NCI-H1092 (cell line): ENCODE measurements at places on chromosomes 6 and 20.

GRCh38 chr6:5287205-5287965, 26.1 kb downstream of the FARS2 start:
- DNase-seq, result no peak

GRCh38 chr6:15517600-15517999, 145.2 kb downstream of the DTNBP1 start:
- no peak for DNase-seq

DNA sequence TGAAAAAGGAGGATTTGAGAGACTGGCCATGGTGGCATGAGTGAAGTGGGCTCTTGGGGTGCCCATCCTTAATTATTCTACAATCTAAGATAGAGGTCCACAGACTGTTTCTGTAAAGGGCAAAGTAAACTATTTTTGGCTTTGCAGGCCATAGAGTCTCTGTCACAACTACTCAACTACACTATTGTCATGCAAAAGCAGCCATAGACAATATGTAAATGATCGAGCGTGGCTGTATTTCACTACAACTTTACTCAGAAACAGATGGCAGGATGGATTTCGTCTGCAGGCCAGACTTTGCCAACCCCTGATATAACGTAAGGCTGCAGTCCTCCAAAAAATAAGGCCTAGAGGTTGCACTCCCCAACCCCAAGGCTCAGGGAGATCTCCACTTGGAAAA, 58.2 kb upstream of the NAA20 start:
- no peak for DNase-seq

DNA sequence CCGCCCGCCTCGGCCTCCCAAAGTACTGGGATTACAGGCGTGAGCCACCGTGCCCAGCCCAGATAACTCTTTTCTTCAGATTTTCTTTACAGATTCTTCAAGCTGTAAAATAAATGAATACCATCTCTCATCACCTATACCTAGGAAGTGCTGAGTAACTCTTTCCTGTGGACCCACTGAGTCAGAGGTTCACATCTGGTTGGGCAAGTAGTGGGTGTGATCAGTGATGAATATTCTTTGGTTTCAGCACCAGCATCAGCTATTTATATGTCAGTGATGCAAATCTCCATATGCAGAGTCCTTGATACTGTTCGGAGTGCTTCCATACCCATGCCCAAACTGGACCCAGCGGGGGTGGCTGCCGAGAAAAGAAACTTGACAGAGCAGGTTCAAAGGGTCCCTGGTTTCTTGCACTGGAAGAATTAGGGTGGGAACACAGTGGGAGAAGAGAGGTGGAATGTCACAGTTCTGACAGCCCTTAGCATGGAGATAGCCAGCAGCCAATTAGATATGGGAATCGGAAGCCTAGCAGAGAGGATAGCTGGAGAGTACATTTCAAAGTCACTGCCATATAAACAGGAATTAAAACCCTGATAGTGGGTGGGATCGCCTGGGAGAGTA, 64.9 kb upstream of the DDR1 start:
- DNase-seq, result no peak

GRCh38 chr6:26158581-26159356, 71.5 kb downstream of the HFE start:
- no peak for DNase-seq

DNA sequence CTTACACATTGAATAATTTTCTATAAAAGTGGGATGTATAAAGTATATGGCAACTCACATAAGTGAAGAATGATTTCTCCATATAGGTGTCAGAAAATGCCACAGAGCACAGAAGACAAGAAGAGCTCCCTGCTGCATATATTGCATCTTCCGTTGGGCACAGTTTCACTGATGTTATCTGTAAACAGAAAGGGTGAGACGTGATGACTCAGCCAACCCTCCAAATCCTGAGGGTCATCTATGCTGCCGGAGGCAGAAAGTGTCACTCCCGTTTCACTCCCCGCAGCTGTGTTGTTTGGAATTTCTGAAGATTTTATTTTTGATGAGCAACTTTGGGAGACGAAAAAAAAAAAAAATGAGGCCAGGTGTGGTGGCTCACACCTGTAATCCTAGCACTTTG, 644.1 kb downstream of the C6orf118 start:
- no peak for DNase-seq

- DNase-seq, result no peak
Observed at GRCh38 chr6:85126485-85127167, 323.3 kb upstream of the NT5E start.

- peak; percentile 15 for DNase-seq
Observed at GRCh38 chr6:68559070-68559469, 76.0 kb upstream of the ADGRB3 start.

- DNase-seq, result no peak
Observed at GRCh38 chr20:4959592-4959991, 41.7 kb downstream of the SLC23A2 start.

- no peak for DNase-seq
Observed at GRCh38 chr20:20896606-20897005, 184.2 kb upstream of the RALGAPA2 start.

DNA sequence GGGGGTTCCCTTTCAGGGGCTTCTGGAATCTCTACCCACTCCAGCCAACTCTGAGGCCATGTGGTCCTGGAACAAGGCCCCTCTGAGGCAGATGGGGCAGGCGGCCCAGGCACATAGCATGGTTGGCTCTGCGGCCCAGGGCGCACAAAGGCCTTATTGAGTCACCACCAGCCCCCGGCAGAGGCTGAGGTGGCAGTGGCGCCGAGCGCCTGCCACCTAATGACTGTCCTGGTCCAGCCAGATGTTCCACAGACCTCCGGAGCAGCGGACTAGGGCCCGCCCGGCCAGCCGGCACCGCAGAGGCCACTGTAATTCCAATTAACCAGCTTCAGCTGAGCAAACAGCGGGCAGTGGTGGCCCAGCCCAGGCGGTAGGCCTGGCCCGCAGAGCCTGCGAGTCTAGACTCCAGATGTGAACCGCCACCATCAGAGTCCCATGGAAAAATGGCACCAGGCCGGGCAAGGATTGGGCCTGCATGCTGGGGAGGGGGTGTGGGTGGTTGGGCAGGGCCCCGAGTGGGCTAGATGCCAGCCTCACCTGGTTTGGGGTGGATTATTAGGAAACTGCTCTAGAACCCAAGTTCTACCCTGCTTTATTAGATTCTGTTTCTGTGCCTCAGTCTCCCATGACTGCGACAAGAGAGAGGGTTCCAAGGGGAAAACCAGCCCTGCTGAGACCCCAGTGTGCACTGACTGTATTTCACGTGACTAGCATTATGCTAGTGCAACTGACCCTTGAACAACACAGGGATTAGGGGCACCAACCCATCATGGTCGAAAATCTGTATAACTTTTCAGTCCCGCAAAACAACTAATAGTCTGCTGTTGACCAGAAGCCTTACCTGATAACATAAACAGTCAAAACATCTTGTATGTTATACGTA, 34.1 kb upstream of the ID1 start:
- no peak for DNase-seq

GRCh38 chr6:168700880-168701279, 259.9 kb downstream of the SMOC2 start:
- no peak for DNase-seq

GRCh38 chr6:16286151-16286522, 47.8 kb downstream of the GMPR start:
- no peak for DNase-seq

GRCh38 chr6:127762284-127762683, 138.6 kb downstream of the THEMIS start:
- no peak for DNase-seq

DNA sequence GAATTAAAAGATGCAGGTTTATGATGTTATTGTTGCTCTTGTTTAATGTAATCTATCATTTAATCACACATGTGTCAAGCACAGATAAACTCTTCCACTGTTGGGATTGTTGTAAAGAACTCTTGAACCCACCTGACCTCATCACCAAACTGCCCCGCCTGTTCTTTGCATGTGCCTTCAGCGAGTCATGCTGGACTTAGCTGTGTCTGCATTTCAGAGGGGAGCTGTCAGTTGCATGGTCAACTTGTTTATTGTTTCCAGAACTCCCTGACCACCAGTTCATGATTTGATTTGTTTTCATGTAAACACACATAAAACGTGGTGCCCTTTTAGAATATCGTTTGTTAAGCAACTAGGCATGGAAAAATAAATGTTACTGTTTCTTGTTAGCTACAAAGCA, 93.6 kb downstream of the KHDC1L start:
- DNase-seq, result no peak

DNA sequence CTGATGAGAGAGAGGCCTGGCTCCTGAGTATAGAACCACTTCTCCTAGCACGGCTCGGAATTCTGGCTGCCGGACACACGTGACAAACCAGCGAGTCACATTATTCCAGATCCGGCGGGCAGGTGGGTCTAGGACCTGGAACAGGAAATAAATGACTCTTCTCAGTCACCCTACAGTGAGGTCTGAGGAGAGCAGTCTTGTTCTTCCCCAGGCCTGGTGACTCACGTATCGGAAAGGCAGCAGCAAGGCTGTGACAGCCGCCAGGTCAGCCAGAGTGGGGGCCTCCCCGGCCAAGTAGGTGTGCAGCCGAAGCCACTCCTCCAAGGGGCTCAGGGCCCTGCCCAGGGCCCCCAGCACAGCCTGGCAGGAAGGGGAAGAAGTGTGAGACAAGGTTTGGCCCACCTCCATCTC, 2.8 kb downstream of the VARS1 start:
- DNase-seq, result no peak

DNA sequence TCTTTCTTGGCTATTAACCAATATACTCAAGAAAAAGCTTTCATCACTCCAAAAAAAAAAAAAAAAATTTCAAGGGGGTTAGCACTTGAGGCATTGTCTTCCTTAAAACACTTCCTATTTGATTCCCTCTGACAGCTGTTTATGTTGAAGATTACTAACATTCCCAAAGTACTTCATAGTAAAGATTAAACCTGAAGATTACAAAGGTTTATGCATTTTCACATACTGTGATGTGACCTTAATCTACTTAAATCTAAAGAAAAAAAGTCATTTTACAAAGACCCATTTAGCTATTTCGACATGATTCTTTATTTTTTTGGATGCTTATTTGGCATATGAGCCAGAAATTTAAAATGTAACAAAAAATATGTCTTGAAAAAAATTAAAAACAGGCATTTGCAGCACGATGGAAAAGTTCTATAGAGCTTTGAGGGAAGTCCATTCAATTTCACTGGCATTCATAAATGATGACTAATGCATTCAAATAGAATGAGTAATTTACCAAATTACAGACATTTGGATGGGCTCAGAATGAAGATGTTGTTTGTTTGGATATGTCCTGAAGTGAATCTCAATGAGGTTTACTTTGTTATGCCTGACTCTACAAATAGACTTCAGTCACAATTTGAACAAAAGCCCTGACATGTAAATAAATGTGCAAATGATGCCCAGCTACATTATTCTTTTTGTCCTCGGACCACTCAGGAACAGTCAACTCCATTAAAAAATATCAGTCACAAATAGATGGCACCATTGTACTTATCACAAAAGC, 674.6 kb upstream of the MARCKS start:
- peak; percentile 34 for DNase-seq

- no peak for DNase-seq
Observed at GRCh38 chr6:14020551-14020950, 95.8 kb downstream of the RNF182 start.

DNA sequence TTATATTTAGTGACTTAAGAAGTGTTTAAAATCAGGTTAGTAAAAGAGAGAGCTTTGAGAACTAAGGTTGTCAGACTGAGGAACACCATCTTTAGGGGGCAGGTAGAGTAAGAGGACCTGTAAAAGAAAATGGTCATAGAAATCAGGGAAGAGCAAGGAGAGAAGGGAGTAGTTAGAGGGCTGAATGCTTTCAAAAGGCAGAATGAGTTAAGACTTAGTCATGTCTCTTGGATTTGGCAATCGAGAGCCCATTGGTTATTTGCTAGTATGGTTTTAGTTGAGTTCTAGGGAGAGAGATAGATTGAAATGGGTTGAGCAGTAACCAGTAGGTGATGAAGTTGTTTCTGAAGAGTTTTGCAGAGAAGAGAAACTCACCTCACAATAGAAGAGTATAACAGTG, 51.1 kb downstream of the RALGAPB start:
- no peak for DNase-seq

DNA sequence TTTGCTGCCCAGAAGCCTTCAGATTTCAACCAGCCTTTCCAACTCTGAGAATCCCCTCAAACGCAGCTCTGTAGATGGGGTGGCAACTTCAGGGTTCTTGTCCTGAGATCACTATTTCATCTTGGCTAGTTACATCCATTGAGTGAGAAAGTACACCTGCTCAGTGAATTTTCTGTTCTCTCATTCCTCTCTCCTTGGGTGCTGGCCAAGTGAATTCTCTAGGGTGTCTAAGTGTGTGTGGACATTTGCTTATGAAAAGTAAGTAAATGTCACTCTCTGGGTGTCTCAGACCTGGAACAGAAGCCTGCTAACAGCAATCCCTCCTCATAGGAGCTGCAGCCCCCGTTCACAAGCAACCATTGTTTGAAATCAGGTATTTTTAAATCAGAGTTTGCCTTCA, 3.8 kb downstream of the RIN2 start:
- DNase-seq, result no peak

DNA sequence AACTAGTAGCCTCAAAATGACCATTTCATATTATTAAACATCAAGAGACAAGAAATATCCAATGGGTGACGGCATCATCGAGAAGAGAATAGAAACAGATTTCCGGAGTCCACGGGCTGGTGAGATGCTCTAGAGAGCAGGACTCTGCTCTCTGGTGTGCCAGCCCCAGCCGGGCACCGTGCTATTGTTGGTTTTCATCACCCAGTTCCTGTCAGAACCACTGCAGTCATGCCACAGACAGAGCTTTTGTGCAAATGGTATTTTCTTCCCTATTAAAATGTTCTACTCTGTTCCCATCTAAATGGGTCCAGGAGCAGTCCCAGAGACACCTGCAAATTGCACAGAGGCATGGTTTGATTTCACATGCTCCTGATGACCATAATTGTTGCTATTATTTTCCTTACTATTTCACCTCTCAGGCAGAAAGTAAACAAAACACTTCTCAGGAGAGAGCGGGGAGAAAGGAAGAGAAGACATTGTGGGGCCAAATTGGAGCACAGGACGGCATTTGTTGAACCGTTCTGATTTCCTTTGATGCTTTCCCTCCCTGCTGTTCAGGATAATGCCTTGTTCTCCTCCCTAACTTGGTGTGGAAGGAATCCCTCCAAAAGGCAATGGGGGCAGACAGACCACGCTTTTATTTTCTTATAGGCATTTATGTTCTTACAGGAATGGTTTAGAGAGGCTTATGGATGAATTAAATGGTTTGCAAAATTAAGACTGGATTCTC, 11.4 kb upstream of the RAMACL start:
- no peak for DNase-seq

DNA sequence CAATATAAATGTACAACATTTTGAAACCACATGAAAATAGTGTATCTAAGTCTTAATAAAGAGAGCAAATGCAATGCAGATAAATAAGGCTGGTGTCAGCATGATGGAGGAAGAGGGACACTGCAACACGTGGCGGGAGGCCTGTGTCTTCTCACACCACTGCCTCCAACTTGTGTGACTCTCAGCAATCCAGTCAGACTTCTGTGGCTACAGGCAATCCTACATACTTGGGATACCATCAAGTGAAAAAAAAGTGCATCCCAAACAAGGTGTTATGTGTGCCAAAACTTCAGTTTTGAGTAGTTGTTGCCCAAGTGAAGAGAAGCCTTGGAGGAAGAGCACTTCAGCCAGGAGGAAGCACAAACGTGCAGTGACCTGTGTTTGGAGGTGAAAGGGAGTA, 68.6 kb downstream of the PKIB start:
- DNase-seq, result no peak

- DNase-seq, result no peak
Observed at GRCh38 chr20:53227523-53227922, 255.4 kb downstream of the TSHZ2 start.

GRCh38 chr6:95804847-95805541, 210.8 kb upstream of the FUT9 start:
- DNase-seq, result no peak
